ENCODE measurements at places on chromosomes 4 and X.

DNA sequence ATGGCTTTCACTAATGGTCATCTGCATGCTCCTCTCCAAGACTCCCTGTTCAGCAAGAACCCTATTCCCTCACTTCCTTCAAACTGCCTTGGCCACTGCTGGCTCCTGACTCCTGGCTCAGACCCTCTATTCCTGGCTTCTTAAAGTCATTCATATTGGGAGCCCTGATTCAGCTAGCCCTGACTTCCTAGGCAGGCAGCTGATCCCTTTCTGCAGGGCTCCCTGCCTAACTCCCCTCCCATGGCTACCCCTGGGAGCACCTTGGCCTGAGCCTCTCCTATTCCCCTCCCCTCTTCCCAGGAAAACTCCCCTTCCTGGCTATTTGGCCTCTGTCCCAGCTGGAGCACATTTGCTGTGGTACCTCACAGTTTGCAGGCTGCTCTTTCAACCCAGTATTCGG is 154.9 kb upstream of the PJA1 start:
- DNase-seq: no peak

GRCh38 chr4:53307819-53308780 is 57.8 kb downstream of the SCFD2 start:
- DNase-seq: no peak

- no peak for DNase-seq
Measured at GRCh38 chrX:68831405-68832100, 2.7 kb downstream of the EFNB1 start.

GRCh38 chr4:127236889-127237288 is 395.9 kb upstream of the INTU start:
- DNase-seq: no peak

- no peak for DNase-seq
Measured at GRCh38 chr4:150244600-150244999, 166.4 kb downstream of the DCLK2 start.

- no peak for DNase-seq
Measured at GRCh38 chr4:164221631-164222030, 532.3 kb upstream of the SMIM31 start.

DNA sequence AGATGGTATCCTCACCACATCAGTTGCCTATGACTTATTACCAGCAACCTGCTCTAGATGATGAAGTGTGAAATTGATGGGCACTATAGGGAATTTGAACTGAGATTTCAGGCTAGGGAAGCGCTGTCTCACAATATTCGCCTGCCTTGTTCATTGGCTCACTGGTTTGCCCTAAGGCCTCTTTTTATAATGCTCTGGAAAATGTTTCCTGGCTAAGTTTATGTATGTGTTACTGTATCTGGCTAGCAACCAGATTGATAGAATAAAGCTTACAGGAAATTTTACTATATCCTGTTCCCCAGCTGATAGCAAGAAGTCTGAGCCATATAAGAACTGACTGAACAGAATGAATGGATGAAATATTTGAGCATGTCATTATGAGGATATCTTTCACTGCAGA is 71.6 kb downstream of the GSTCD start:
- no peak for DNase-seq

- no peak for DNase-seq
Measured at GRCh38 chr4:139896091-139896604, 230.5 kb downstream of the MGST2 start.

DNA sequence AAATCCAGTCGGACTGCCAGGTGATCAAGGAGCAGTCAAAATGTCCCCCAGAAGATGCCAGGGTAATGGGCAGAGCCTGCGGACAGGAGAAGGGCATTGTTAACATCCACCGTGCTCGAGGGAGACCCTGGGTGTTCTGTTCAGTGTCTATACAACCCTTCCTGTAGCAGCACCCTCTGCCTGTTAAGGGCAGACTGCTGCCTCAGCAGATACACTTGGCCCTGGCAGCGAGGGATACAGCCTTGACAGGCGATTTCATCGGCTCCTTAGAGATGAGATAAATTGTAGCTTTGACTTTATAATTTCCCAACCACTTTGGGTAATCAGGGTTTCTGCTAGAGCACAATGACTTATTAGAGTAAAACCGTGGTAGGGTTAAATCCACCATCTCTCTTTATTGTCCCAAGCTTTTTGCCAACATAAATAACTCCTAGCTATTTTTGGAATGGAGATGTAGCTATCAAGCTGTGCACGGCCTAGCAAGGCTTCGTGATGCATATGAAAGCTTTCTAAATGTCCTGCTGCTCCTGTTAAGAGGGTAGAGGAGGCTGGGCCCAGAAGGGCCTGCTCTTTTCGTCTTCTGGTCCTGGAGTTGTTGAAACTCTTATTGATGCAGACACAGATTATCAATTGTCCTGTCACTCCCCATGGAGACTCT is 195.9 kb downstream of the CPEB2 start:
- DNase-seq: no peak

DNA sequence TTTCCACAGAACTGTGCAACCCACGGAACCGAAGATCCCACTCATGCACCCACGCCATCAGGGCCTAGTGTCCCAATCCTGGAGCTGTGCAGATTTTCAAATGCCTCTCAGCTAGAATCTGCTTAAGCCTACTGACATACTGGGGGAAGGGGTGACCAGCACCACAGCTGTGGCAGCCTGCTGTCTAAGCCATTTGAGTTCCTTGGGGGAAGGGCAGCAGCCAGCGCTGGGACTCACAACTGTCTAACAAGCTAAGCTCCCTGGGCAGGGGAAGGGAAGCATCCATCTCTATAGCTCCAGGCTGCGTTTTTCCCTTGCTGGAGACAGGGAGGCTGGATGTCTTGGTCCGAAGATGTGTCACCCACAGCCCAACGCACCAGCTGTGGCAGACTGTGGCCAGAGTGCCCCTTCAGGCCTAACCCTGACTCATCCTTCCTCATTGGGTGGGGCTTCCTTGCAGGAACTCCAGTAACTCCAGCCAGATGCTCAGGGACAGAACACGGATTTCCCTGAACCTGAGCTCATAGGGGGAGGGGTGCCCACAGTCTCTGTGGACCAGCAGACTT is 194.8 kb downstream of the CHRDL1 start:
- no peak for DNase-seq

- DNase-seq: no peak
Measured at GRCh38 chr4:77072195-77072753, 3.5 kb downstream of the CCNI start.

DNA sequence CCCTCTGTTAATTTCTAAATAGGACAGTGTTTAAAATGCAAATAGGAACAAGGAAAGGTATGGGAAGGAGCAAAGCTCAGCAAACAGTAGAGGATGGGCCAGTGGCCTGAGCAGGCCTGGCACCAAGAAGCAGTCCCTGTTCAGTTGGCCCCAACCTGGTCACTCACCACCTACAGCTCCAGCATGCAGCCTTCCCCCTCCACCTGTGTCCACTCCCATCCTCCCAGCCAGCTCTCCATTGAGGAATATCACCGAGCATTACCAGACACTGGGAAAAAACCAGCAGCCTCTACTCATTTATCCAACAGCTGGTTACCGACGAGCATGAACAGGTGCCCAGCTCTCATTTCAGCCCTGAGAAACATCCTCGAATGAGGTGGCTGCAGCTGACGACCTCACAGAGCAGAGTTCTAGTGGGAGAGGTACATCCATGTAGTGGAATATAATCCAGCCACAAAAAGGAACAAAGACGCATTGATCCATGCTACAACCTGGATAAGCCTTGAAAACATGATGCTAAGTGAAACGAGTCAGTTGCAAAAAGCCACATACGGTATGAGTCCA is 25.6 kb downstream of the CD99L2 start:
- no peak for DNase-seq

GRCh38 chr4:66956426-66956825 is 588.9 kb downstream of the CENPC start:
- DNase-seq: no peak

DNA sequence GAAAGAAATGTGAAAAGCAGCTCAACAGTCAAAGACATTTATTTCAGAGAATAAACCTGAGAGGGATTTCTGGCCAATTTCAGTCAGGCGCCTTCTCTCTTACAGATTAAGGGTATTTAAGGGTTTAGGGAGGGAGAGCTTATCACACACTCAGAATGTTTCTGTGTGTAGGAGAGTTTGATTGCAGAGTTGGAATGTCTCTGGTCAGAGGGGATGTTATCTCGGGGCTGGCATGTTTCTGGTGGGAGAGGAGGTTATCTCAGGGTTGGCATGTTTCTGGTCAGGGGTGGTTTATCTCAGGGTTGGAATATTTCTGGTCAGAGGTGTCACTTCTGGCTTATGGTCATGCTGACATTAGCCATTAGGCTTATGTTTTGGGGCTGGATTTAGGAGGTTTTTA is 1920.5 kb upstream of the PCDH7 start:
- DNase-seq: no peak

GRCh38 chr4:114659386-114660008 is 60.9 kb downstream of the UGT8 start:
- no peak for DNase-seq

GRCh38 chr4:47483745-47484144 is 1.3 kb upstream of the ATP10D start:
- no peak for DNase-seq

- no peak for DNase-seq
Measured at GRCh38 chr4:158090323-158090722, 82.5 kb downstream of the GASK1B start.

- DNase-seq: no peak
Measured at GRCh38 chr4:78953231-78953630, 14.0 kb upstream of the PAQR3 start.

GRCh38 chr4:68954126-68954525 is 2.5 kb upstream of the UGT2A3 start:
- DNase-seq: no peak

DNA sequence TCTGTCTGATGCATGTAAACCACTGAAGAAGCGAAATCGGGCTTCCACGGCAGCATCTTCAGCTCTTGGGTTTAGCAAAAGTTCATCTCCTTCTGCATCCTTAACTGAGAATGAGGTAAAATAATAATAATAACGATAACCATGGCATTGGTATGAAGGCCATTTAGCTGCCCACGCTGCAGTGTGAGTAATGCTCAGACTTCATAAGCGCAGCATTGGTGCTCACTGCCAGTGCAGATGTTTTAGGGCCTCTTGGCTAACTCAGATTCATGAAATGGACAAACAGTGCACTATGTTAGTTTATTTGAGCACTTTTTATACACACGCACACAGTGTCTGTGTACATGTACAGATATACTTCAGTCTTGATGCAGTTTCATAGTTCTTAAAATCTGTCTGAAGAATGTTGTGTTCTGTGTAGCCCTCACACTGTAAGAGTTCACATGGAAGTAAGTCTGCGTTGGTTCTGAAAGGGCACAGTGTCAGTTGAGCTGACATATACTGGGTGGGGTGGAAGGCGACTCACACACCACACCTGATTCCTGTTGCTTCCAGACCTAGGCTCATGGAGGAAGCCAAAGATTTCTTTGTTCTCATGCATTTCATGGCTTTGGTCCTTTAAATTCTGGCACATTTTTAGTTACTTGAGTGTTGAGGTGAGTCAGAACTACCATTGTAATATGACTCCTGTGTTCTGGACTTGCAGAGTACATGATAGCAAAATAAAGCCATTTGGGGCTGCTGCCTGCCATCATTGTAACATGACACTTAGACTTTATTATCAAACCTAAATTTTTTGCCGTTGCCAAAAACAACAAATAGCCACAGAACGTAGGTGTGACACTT is 68.7 kb downstream of the NSD2 start:
- no peak for DNase-seq

- no peak for DNase-seq
Measured at GRCh38 chr4:134219043-134219442, 17.5 kb upstream of the PABPC4L start.

DNA sequence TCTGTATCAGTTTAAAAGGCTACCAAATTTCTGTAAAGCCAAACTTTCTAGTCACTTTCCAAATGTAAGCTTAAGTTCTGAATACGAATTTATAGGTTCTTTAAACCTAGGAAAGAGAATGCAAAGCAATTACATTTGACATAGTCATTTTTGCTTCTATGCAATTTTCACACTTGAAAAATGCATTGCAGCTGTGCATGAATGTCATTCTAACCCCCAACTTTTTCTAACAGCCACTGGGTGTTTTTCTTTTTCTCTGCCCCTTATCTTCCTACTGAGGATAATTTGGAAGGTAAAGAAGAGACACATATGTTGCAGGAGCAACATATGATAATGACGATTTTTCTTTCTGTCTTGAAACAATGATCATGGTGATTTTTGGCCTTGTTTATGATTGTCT is 537.5 kb downstream of the SPRY1 start:
- no peak for DNase-seq

- no peak for DNase-seq
Measured at GRCh38 chr4:148283665-148284064, 158.5 kb downstream of the NR3C2 start.

DNA sequence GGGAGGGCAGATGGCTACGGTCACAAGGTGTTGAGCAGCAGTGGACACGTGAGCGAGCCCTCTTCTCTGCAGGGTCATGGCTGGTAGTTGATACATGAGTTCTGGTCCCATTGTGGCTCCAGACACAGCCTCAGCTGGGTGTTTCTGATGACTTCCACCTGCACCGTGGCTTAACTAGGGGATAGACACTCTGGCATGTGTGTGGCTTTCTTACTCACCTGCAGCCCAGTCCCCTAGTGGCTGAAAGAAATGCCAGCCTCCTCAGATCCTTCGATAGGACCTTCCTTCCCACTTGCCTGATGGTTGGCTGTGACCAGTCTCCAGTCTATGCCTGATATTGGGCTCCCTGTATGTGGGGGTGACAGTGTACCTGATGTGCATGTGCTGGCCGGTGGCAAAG is 5.0 kb downstream of the GPR78 start:
- no peak for DNase-seq

Measured in activated naive CD4-positive, alpha-beta T cell (primary cell).